Vagina (tissue), 2 donors: ENCODE measurements at places on chromosomes 3 and 15.

- H3K36me3 ChIP-seq, result peaks cover 27% of the 10 kb centered on the region
- H3K27ac ChIP-seq, result no peak overlapping the region
- H3K4me1 ChIP-seq, result peaks cover 36% of the 10 kb centered on the region
- no peak overlapping the region for H3K4me3 ChIP-seq
- H3K27me3 ChIP-seq, result no peaks in the 10 kb centered on the region
Measured at GRCh38 chr3:47874913-47875312, 72.0 kb downstream of the DHX30 start.

DNA sequence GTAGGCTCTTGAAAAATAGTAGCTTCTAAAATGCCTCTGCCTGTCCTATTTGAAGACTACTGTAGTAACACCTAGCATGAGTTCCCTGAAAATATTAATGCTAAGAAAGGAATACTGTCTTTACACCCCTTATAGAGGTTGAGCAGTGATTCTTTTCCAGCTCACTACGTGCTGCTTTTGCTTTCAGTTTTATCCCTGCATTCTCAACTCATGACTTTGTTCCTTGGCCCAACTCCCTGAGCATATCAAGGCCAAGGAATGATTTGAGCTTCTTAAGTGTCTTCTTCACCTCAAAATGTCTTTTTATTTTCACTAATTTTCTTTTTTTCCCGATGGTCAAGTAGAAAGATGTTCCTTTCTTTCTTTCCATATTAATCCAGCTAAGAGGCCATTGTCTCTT, 16.5 kb upstream of the P2RY13 start:
- H3K27me3 ChIP-seq, result no peaks in the 10 kb centered on the region
- no peak for DNase-seq
- H3K27ac ChIP-seq, result no peak overlapping the region
- H3K36me3 ChIP-seq, result no peaks in the 10 kb centered on the region
- peaks cover 8% of the 10 kb centered on the region for H3K4me1 ChIP-seq
- H3K4me3 ChIP-seq, result no peak overlapping the region

DNA sequence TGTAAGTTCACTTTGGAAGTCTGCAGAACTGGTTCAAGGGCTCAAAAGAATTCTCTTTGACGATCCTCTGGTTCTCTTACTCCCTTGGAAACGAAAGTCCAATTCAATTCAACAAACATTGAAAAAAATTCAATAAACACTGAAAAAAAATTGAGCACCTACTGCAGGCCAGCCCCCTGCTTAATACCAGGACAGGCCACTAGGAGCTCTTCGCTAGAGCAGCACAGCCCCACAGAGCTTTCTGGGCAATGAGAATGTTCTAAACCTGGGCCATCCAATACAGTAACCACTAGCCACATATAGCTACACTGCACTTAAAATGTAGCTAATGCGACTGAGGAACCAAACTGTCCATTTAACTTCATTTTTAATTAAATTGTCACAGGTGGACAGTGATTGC, 50.4 kb upstream of the DCLK3 start:
- DNase-seq, result no peak
- H3K4me1 ChIP-seq, result peaks cover 10% of the 10 kb centered on the region
- H3K27ac ChIP-seq, result no peak overlapping the region
- no peaks in the 10 kb centered on the region for H3K36me3 ChIP-seq

DNA sequence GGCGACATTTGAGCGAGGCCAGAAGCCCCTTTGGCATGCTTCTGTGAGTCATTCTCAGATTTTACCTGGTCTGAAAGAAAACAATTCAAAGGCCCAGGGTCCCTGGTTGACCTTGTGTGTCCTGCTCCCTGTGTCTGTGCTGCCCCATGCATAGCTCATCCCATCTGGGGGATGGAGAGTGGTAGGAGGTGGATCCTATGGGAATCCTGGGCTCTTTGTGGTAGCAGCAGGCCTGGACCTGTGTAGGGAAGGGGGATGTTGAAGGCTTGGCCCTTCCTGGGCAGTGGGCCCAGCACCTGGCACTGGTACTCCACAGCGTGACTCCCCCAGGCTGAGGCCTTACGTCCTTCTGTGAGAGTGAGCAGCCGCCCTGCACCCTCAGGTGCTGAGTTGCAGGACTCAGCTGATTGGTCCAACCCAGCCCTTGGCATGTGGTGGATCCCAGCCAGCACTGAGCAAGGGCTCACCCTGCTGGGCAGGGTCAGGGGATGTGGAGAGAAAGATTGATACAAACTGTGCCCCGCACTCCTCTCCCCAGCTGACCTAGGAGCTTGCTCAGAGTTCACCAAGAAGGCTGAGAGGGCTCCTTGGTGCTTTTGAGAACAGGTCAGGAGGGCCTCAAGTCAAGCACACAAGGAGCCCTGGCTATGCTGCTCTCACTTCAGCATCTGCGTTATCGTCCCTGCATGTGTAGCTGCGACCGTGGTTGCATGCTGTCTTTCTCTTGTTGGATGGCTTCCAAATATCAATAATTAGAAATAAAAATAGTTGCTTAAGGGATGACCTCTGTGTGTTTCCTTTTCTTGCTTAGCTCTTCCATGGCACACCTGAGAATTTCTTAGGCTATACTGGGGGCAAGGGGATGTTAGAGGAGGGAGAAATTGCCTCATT, 21.4 kb upstream of the JMJD7 start:
- no peak overlapping the region for H3K4me3 ChIP-seq

GRCh38 chr3:135018149-135018923, 223.3 kb downstream of the EPHB1 start:
- no peak for DNase-seq
- H3K4me1 ChIP-seq, result no peaks in the 10 kb centered on the region
- H3K27ac ChIP-seq, result no peak overlapping the region
- H3K27me3 ChIP-seq, result no peaks in the 10 kb centered on the region
- no peaks in the 10 kb centered on the region for H3K36me3 ChIP-seq

GRCh38 chr3:61903931-61904657, 342.7 kb downstream of the PTPRG start:
- DNase-seq, result no peak
- H3K36me3 ChIP-seq, result no peaks in the 10 kb centered on the region
- H3K4me3 ChIP-seq, result no peak overlapping the region
- no peaks in the 10 kb centered on the region for H3K27me3 ChIP-seq

- peak overlapping the region; percentile 94 for H3K27ac ChIP-seq
- H3K4me1 ChIP-seq, result peaks cover 29% of the 10 kb centered on the region
- H3K4me3 ChIP-seq, result peak overlapping the region; percentile 92
- H3K27me3 ChIP-seq, result no peaks in the 10 kb centered on the region
- no peak for DNase-seq
Measured at GRCh38 chr3:130748467-130748861, 1.8 kb upstream of the PIK3R4 start.

DNA sequence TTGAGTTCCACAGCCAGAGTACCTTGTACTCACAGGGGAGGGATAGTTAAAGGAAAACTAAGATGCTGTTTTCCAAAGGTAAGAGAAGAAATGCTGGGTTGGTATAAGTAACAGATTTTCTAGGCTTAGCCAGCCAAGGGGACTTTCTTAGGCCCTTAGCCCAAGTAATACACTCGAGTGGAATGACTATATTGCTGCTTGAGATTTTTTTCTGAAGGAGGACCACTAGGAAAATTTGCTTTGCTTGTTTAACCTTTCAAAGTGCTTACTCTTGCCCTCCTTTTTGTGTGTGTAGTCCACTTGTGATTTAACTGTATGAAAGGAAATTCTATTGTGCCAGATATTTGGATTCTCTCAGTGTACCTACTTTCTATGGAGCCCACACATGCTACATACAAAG, 50.5 kb downstream of the IL5RA start:
- H3K4me1 ChIP-seq, result no peaks in the 10 kb centered on the region
- no peak for DNase-seq
- no peaks in the 10 kb centered on the region for H3K27me3 ChIP-seq
- H3K27ac ChIP-seq, result no peak overlapping the region

GRCh38 chr3:59401924-59402323, 352.1 kb upstream of the CFAP20DC start:
- no peak overlapping the region for H3K27ac ChIP-seq
- H3K4me3 ChIP-seq, result no peak overlapping the region
- H3K27me3 ChIP-seq, result no peaks in the 10 kb centered on the region
- no peak for DNase-seq

- H3K27me3 ChIP-seq, result no peaks in the 10 kb centered on the region
- no peak for DNase-seq
- H3K4me1 ChIP-seq, result no peaks in the 10 kb centered on the region
- no peak overlapping the region for H3K27ac ChIP-seq
- H3K36me3 ChIP-seq, result no peaks in the 10 kb centered on the region
Measured at GRCh38 chr3:145197821-145198220, 963.2 kb downstream of the PLOD2 start.

GRCh38 chr3:172009803-172010202, 29.6 kb upstream of the FNDC3B start:
- no peaks in the 10 kb centered on the region for H3K36me3 ChIP-seq
- no peak overlapping the region for H3K27ac ChIP-seq
- H3K4me3 ChIP-seq, result no peak overlapping the region
- H3K4me1 ChIP-seq, result no peaks in the 10 kb centered on the region
- H3K27me3 ChIP-seq, result no peaks in the 10 kb centered on the region
- no peak for DNase-seq

GRCh38 chr3:46408853-46409252, 1.8 kb downstream of the CCRL2 start:
- no peak overlapping the region for H3K4me3 ChIP-seq
- H3K27ac ChIP-seq, result no peak overlapping the region
- H3K36me3 ChIP-seq, result no peaks in the 10 kb centered on the region
- no peak for DNase-seq

DNA sequence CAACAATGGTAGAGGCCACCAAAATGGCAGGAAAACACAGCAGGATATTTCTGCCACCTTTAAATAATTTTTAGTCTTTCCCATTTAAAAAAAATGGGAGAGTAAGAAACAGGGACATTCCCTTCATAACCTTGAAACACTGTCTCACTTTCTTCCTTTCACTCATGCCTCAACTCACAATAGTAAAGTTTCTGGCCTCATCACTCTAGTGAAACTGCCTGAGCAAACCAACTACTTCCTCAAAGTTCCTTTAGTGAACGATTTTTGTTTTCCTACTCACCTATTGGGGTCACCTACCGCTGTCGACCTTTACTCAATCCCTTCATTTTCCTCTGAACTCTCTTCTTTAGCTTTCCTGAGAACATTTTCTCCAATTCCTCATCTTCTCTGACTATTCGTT, 33.0 kb downstream of the SHC4 start:
- no peak overlapping the region for H3K4me3 ChIP-seq
- no peak for DNase-seq
- no peaks in the 10 kb centered on the region for H3K4me1 ChIP-seq
- H3K36me3 ChIP-seq, result no peaks in the 10 kb centered on the region
- no peak overlapping the region for H3K27ac ChIP-seq
- H3K27me3 ChIP-seq, result no peaks in the 10 kb centered on the region

DNA sequence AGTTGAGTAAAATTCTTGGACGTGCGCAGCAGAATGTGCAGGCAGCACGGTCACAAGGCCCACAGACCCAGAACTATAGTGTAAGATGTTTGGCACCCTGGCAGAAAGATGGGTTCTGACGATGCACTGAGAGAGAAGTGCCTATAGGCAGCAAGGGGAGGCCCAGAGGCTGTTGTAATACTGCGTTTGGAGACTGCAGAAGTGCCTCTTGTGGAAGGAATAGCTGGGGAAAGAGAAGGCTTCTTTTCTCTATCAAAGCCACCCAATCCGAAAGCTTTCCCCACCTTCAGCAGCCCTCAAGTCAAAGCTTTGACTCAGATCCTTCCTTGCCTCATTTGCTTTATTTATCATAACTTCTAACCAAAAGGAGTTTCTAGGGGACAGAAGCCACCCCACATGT, 5.2 kb upstream of the SIN3A start:
- H3K4me1 ChIP-seq, result peaks cover 16% of the 10 kb centered on the region
- H3K4me3 ChIP-seq, result no peak overlapping the region
- no peak overlapping the region for H3K27ac ChIP-seq

DNA sequence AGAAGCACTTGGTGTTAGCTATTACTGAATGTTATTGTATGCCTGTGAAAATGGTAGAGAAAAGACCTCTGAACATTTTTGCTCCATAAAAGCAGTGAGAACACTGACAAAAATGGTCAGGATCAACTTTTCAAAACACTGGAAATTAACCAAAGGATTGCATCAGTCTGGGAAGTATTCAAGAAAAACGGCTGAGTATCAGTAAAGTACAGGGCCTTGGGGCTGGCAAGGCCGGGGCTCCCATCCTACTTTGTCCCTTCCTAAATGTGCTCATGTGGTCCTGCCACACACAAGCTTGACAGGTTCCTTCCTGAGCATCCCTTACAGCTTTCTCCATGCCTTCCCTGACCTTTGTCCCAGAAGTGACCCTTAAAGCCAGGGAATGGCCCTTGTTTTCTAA, 84.0 kb downstream of the CFAP20DC start:
- no peaks in the 10 kb centered on the region for H3K27me3 ChIP-seq
- H3K27ac ChIP-seq, result no peak overlapping the region
- no peaks in the 10 kb centered on the region for H3K36me3 ChIP-seq
- no peaks in the 10 kb centered on the region for H3K4me1 ChIP-seq

DNA sequence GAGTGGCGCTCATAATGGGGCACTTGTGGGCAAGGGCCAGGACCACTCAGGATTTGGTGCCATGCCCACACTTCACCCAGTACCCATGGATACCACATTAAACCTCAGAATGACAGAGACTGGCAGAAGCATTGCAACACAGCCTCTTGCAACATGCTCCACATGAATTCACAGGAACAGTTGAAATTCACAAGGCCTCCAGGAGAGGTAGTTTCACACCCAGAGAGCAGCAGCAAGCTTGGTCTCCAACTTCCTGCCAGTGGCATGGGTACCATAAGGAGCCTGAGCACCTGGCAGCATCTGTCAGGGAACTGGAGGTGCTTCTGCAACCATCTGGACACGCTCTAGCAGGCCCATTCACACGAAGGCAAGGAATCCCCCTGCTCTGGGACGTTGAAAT, 101.0 kb downstream of the OSBPL10 start:
- H3K27ac ChIP-seq, result no peak overlapping the region
- H3K4me1 ChIP-seq, result peaks cover 24% of the 10 kb centered on the region
- H3K4me3 ChIP-seq, result no peak overlapping the region
- H3K27me3 ChIP-seq, result no peaks in the 10 kb centered on the region

- H3K36me3 ChIP-seq, result no peaks in the 10 kb centered on the region
- H3K4me3 ChIP-seq, result no peak overlapping the region
- no peaks in the 10 kb centered on the region for H3K27me3 ChIP-seq
- H3K27ac ChIP-seq, result no peak overlapping the region
Measured at GRCh38 chr15:93467337-93467736, 378.3 kb upstream of the RGMA start.

DNA sequence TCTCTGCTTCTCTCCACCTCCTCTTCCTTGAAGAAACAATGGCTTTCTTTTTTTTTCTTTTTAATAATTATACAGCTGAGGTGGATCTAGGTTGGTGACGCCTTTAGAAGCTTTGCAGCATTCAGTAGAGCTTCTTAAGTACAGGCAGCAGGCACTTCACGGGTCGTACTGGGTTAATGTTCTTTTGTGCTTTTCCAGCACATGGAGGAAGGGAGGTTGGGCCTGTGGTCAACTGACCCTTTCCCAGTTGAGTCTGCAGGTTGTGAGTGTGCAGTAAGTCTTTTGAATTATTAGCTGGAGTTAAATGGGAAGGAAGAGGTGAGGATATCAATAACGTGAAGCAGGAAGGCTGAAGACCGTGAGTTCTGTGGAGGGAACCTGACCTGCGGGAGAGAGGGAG, 7.0 kb downstream of the TRAK1 start:
- no peak overlapping the region for H3K4me3 ChIP-seq
- no peak overlapping the region for H3K27ac ChIP-seq
- no peaks in the 10 kb centered on the region for H3K27me3 ChIP-seq
- no peaks in the 10 kb centered on the region for H3K36me3 ChIP-seq

- H3K36me3 ChIP-seq, result no peaks in the 10 kb centered on the region
- no peaks in the 10 kb centered on the region for H3K27me3 ChIP-seq
- H3K4me3 ChIP-seq, result no peak overlapping the region
- H3K4me1 ChIP-seq, result peaks cover 15% of the 10 kb centered on the region
- DNase-seq, result no peak
Measured at GRCh38 chr15:92612891-92613290, 42.7 kb downstream of the FAM174B start.

- no peak for DNase-seq
- no peaks in the 10 kb centered on the region for H3K36me3 ChIP-seq
- H3K4me3 ChIP-seq, result no peak overlapping the region
- H3K27me3 ChIP-seq, result no peaks in the 10 kb centered on the region
- H3K27ac ChIP-seq, result no peak overlapping the region
Measured at GRCh38 chr3:94172695-94173310, 109.9 kb downstream of the NSUN3 start.
